Dermis microvascular lymphatic vessel endothelial cell (primary cell): ENCODE measurements at places on chromosomes 4 and X.

- no peak for DNase-seq
Observed at GRCh38 chr4:72712997-72713396, 144.0 kb upstream of the ADAMTS3 start.

DNA sequence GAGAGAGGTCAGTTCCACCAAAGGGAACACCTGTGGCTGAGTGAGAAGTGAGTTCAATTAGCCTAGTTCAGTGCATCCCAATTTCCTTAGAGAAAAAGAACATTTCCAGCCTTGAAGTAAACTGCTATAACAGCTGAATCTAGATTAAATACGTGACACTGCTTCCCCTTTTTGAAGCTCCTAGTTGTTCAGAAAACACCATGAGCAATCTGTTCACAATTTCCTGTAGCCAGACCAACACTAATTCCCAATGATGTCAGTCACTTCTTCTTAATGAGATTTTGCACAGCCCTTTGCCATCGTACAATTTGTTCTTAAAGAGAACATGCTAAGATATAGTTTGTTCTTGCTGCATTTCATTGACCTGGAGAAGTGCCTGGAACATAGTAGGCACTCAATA, 144.6 kb upstream of the EDNRA start:
- peak; percentile 64 for DNase-seq

DNA sequence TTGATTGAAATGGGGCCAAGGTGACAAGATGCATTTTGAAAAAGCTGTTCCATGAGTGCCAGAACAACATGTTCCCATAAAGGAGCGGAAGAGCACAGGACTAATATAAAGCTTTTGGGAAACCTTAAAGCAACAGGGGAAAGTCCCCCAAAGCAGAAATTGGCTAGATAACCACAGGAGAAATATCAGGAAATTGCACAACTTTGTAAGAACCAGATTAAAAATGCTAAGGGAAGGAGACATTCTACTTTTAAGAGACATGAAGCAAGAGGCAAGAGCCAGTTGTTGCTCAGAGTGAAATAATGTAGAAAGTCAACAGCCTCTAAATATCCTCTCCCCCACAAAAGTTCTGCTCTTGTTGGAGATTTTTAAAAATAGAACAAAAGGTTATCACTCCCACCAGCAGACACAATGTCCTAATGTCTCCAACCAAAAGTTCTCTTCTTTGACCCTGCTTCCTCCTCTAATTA, 85.2 kb upstream of the LNX1 start:
- no peak for DNase-seq

DNA sequence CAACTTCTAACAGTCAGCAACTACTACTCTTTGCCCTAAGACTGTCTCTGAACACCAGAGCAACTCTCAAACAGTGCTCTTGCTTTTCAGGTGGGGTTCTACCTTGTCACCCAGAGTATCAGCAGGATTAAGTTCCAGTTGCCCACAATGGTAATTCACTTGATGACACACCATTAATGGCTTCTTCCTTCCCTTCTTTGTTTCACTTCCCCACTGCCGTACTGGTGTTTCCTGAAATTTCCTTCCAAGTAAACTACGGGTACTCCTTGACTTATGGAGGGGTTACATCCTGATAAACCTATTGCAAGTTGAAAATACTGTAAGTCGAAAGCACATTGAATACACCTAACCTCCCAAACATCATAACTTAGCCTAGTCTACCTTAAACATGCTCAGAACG, 36.6 kb upstream of the PDK3 start:
- no peak for DNase-seq

DNA sequence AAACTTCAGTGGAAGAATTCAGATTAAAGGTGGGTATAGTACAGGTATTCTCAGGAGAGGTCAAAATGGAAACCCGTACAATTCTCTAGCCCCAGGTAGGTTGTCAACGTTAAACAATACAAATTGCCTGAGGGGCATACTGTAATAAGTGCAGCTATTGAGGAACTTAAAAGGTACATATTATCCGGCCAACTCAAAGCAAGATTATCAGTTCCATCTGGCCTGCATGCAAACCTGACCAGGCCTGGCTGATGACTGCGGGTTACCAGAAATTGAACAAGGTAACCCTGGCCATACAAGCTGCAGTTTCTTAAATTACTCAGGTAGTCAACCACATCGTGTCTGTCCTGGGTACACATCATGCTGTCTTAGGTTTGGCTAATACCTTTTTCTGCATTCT, 12.3 kb upstream of the ZNF630 start:
- DNase-seq: no peak

GRCh38 chr4:130705023-130705422, 1609.1 kb downstream of the C4orf33 start:
- DNase-seq: no peak

DNA sequence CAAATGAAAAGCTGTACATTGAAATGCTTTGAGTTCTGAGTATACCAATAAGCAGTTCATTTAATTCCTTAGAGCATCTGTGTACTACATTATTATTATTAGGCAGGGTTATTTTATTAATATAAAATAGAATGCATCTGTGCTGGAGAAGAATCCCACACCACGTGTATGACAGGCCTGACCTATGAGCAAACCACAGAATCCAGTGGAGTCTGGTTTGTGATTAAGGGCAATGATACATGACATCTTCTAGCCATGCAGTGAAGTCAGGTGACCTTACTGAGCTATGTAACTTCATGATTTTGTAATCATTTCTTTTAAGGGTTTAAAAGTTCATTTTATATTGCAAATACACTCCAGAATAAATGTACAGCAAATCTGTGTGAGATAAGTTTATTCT, 1165.0 kb upstream of the TENM3 start:
- DNase-seq: no peak
